Right renal pelvis (tissue), 4 donors: ENCODE measurements at places on chromosomes 2 and 18.

DNA sequence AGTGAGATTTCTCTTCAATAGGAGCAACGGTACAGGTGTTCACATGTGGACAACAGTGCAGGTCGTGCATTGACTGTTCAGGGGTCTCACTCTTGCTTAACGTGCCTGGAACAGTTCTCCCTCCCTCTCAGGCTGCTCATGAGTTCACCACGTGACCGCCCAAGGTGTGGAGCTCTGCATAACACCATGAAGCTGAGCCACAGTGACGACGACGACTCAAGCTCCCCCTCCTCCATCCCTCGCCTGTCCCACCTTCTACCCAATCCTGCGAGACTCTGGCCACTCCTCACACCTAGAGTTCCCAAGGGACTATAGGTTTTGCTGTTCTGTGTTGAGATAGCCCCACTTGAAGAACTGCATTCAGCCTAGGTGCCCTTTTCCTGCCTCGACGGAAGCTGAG is 42.8 kb downstream of the STK25 start:
- DNase-seq, result no peak

GRCh38 chr2:98750593-98751282 is 19.8 kb upstream of the MGAT4A start:
- DNase-seq, result no peak

GRCh38 chr2:124913868-124914267 is 888.8 kb downstream of the CNTNAP5 start:
- DNase-seq, result no peak

GRCh38 chr2:42663828-42664227 is 95.4 kb downstream of the MTA3 start:
- DNase-seq, result no peak

DNA sequence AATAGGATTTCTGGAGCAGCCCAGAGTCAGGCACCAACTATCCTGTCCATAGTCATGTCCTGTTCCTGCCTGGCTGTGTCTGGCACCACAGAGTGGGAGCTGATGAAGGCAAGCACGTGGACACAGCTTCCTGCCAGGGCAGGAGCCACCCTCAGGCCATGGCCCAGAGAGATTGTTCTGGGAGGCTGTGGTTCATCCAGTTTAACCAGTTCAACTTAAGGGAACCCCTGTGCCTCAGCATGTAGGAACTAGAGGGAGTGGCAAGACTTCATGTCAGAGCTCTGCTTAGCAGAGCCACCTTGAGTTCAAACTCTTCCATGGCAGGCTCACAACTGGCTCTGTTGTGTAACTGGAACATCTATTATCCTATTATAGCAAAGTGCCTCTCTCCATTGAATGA is 73.2 kb upstream of the NCKAP5 start:
- no peak for DNase-seq

DNA sequence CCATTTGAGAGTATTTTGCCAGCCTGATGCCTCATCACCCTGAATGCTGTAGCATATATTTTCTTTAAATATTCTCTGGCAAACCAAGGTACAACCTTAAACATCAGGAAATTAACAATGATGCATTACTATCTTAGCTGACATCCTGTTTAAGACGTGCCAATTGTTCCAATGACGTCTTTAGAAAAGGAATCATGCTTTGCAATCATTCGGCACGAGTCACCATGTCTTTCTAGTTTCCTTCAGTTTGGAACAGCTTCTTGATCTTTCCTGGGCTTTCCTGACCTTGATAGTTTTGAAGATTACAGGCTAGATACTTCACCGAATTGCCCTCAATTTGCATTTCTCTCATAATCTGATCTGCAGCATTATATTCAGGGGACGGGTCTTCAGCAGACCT is 88.2 kb upstream of the GLI2 start:
- DNase-seq, result no peak
